Epithelial cell of proximal tubule (primary cell): ENCODE measurements at places on chromosomes 6 and 20. TPM values are rescaled to one million over a fixed set of nuclear protein-coding genes. Genes with fewer than 3 reads are reported as not detected.

DNA sequence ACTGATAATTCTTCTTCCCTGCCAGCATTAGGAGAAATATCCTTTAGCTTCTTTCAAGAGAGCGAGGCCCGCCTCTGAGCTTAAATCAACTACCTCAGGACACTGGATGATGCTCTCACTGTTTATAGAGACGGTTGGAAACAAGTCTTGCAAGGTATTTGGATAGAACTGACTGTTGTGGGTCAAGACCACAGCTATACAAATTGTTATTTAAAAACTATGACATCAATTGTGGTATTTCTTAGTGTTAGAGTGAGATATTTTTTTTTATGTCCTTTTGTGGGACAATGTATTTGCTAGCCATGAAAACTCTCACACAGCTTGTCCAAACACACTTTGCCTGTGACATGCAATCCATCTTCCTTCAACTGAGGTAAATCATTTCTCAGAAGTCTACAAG, 136.3 kb upstream of the PHACTR1 start:
- DNase-seq: no peak

GRCh38 chr6:76861403-76861802, 601.9 kb downstream of the HTR1B start:
- no peak for DNase-seq

DNA sequence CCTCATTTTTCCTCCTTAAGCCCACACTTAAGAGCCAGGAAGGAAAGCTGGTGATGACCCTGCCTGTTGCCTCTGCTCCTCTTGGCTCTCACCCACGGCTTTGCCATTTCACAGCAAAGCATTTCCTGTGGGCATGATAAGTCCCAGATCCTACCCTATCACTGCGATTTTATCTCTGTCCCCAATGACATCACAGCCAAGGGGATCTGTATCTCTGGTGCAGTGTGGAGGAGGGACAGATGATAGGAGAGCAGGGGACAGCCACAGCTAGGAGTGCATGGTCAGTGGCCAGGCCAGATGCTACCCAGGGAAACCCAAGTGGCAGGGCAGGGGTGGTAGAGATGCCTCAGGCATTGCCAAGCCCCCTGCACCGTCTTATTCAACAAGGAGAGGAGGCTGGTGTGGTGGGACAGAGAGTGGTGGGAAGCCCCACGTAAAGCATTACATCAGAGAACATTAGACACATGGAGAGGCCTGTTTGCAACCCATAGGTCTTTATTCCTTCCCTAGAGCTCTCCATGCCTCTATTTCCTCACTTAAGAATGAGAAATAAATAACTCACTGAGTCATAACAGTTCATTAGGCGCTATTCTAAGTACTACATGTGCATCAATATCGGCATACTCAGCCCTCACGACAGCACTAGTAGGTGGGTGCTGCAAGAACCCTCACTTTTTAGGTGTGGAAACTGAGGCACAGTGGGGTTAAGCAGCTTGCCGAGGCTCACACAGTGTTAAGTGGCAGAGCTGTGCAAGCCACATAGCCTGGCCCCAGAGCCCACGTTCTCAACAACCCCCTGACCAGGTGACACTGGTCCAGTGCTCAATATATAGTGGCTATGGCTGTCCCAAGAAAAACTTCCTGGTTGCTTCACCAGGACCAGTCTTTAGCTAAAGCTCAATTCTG, 4.6 kb downstream of the TFEB start:
- DNase-seq: no peak

- DNase-seq: no peak
Observed at GRCh38 chr6:98292810-98293209, 541.6 kb upstream of the POU3F2 start.

WFDC12 gene
- not detected in 2 replicates for total RNA-seq

DNA sequence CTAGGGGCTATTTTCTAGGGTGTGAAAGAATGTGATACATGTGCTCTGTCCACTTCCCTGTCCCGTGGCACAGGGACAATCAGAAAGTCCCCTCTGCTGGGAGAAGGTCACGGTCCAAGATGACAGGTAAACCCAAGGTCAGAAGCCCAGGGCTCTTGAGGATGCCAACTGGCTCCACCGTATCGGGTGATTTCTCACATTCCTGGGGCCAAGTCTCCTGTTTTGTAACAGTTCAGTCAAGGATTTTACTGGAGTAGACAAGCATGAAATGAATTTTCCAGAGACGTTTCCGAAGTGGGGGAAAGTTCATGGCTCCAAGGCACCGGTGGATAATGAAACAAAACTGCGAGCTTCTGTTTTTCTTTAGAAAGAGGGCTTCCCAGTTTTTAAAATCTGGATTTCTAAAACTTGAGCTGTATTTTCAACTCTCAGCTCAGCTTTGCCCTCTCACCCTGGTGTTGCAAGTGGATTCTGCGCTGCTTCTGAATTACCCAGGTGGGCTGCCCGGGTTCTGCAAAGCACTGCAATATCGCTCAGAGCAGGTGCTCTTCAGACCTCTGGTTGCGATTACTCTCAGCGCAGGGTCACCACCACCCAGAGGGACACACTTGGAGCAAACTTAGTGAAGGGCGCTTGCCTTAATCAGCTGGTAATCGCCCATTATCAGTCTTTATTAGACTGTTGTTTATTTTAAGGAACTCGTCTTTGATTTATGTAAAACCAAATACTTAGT, 64.4 kb upstream of the TMEM170B start:
- DNase-seq: peak; percentile 69

DNA sequence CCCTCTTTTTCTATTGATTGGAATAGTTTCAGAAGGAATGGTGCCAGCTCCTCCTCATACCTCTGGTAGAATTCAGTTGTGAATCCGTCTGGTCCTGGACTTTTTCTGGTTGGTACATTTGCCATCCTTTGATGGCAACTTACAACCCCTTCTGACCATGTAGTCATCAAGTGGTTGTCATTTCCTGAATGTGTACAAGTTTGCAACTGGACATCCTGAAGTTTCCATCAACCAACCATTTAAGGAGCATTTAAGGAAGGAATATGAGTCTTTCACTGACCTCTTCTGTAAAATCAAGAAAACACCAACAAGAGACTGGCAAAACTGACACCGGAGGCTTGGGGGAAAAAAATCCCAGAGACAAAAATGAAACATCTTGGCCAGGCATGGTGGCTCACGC, 97.4 kb downstream of the RIN2 start:
- no peak for DNase-seq

L3MBTL3 gene
- total RNA-seq: 6.3 and 9.6 TPM in 2 replicates

GRCh38 chr6:167328086-167328485, 3.2 kb downstream of the TTLL2 start:
- no peak for DNase-seq

GRCh38 chr20:14383335-14383734, 45.9 kb upstream of the FLRT3 start:
- DNase-seq: no peak

MGME1 gene
- 15.2 and 23.7 TPM in 2 replicates for total RNA-seq

DNA sequence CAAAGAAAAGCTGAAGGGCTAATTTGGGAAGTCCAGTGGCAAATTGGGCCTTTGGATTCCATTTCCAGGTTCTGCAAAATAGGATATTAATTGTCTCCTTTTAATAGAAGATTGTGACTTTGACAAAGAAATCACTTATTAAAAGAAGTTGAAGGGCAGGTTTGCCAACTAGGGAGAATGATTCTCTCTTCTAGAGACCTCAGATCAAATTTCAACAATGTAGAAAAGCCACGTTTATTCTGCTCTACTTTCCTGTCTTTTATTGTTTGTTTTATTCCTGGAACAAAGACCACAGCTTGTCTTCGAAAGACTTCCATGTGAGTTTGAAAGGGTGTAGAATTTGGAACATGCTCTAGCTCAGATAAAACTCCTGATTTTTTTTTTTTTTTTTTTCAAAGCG, 65.5 kb upstream of the PRL start:
- DNase-seq: no peak

RNF182 gene
- 15.6 and 19.1 TPM in 2 replicates for total RNA-seq

ARFGEF3 gene
- 7.8 and 9.5 TPM in 2 replicates for total RNA-seq

PTCRA gene
- total RNA-seq: not detected in 2 replicates

GRCh38 chr20:48999890-49000870, 45.9 kb upstream of the CSE1L start:
- DNase-seq: no peak

GRCh38 chr6:88967891-88968290, 4.5 kb upstream of the RNGTT start:
- DNase-seq: no peak

DNA sequence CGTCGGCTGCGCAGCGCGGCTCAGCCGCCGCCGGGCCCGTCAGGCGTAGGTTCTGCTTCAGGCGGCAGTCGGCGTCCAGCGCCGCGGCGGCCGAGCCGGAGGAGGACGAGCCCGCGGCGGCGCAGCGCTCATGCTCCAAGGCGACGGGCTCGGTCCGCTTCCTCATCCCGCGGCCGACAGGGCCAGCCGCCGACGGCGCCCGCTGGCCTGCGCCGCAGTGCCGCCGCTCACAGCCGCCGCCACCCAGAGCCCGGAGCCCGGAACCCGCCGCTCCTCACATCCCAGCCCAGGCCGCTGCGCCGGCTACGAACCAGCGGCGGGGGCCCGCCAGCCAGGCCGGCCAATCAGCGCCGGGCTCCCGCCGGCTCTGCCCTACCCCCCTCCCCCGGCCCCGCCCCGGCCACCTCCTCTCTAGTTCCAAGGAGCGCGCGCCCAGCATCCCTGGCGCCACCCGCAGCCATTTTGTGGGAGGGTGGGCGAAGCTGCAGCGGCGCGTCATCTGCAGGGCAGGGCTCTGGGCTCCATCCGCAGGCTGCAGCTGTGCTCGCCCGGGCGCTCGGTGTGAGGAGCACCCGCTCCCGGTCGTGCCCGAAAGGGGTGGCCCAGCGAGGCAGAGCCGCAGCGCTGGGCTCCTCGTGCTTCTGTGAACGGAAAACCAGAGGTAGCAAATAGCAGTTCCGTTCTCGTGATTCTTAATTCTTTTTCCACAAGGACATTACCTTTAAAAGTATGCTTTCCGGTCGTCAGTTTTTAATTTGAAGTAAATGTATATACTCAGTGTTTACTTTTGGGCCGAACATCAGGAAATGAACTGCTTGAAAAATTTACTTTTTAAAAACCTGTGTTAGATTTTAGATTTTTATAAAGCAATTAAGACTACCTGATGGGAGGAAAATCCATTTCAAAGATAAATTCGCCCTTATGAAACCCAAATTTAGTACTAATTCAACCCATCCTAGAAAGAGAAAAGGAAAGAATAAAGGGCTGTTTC, at the start of gene ABHD12:
Gene ABHD12 (minus strand): TSS at position 298 of the 991 bp plus-strand sequence. CDS start 132 bp downstream, at position 166.
- no peak for DNase-seq

GRCh38 chr6:150865406-150866146, at the start of gene MTHFD1L:
Gene MTHFD1L, plus strand, starts transcription at chr6:150865702. Its CDS starts 121 bp downstream, at chr6:150865823.
- DNase-seq: no peak

GRCh38 chr6:38959138-38959537, 89.4 kb upstream of the GLP1R start:
- no peak for DNase-seq

- DNase-seq: no peak
Observed at GRCh38 chr6:16286151-16286522, 47.8 kb downstream of the GMPR start.

CCN5 gene
- total RNA-seq: 0.14 TPM in 1 of 2 replicates, not detected in the other

TFB1M gene
- 19.3 and 27.5 TPM in 2 replicates for total RNA-seq

RSPH3 gene
- 3.0 and 5.2 TPM in 2 replicates for total RNA-seq

LAMA2 gene
- total RNA-seq: 0.69 and 2.7 TPM in 2 replicates

DNA sequence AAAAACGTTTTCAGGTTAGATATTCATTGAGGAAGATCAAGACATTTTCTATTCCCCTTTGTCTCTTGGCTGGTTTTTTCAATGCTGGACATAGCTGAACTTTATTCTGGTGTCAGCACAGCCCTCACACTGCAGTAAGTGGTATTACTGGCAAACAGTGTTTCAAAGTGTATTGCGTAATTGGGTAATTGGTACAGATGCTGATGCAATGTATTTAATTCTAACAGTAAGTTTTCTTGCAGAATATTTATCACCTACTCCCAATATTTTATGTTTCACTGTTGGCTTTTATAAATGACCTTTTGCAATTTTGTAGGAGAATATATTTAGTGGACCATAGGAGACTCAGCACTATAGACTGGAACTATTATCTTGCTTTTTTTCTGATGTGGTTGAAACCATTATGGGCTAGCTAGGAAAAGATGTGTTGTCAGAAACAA, 287.6 kb upstream of the SOX4 start:
- DNase-seq: peak; percentile 48

- DNase-seq: no peak
Observed at GRCh38 chr20:63284083-63284440, 8.9 kb upstream of the COL20A1 start.

- no peak for DNase-seq
Observed at GRCh38 chr20:17911927-17912326, 56.7 kb downstream of the SNX5 start.

DNA sequence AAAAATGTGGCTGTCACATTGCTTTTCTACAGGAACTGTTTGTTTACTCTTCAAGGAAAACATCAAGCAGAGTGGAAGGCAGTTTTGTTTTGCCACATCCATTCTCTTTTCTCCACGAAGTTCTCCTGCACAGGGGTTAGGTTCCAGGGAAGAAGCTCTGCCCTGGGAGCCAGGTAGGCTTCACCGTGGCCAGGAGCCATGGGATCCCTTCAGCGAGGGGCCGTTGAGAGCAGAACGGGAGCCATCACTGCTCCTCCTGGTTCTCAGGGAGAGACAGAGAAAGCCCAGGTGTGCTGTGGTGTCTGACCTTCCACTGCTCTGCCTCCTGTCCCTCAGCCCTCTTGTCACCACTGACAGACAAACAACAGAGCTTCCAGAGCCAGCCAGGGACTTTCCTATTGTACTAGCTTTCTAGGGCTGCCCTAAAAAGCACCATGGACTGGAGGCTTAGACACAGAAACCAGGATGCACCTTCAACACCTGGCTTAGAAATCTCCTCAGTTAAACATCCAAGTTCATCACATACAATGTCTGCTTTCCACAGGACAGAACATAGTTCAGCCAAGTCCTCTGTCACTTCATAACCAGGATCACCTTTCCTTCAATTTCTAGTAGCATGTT, 75.6 kb upstream of the SLC22A23 start:
- no peak for DNase-seq

DNA sequence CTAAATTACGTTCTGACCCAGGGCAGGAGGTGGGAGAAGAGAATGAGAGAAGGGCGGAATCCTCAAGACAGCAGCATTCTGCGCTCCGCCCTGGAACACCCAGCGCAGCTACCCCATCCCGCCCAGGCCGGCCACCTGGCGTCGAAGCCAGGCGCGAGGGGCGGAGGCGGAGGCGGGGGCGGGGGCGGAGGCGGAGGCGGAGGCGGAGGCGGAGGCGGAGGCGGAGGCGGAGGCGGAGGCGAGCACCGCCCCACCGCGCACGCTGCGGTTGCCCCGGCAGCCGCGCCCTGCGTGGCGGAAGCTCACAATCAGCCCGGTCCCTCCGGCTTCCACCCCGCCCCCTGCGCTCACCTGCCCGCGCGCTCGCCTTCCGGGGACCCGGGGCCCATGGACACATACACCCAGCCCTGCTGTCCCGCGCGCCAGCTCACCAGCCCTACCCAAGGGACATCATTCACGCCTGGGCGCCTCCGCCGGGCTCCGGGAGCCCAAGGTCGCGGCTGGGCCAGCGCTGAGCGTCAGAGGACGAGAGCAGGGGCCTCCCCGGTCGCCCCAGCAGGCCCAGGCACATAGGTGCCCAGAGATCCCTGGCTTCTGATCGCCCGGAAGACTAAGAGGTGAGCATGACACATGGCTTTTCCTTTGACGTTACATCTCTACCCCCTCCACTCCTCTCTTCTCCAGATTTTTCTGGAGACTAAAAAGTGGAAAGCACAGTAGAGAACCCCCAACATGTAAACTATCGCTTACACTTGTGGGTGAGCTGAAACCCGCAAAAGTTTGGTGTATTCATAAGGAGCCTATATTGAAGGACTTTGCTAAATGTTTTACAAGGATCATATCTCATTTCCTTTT, at the start of gene ANKEF1:
Gene ANKEF1 (plus strand): TSS at position 271 of the 855 bp plus-strand sequence. CDS start 3,315 bp downstream, outside the sequence.
- no peak for DNase-seq

SLC2A10 gene
- total RNA-seq: 4.6 and 12.5 TPM in 2 replicates

- no peak for DNase-seq
Observed at GRCh38 chr20:56924292-56925081, 295.4 kb downstream of the TFAP2C start.

C6orf15 gene
- 0.29 and 0.43 TPM in 2 replicates for total RNA-seq

GSTA4 gene
- total RNA-seq: 10.5 and 12.1 TPM in 2 replicates
